ENCODE measurements at places on chromosomes 5 and 9.

DNA sequence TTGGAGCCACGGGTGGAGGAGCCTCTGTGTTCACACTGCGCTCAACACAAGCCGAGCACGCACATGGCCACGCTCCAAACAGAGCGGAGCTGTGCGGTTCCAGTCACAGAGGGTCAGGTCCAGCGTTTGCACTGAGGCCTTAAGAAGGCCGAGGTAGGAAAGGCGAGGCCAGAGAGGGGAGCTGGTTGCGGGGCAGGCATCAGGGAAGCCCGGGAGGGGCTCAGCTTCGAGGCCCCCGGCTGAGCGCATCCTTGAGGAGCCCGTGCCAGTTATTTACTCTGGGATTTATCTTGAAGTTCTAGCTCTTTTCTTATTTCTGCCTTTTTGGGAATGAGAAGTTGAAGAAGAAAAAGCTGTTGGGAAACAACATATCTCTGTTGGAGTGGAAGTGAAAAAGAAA, 140.8 kb downstream of the IRX1 start:
- no peak for DNase-seq

- no peak for DNase-seq
These were observed 1193.7 kb upstream of the CDH18 start for GRCh38 chr5:21181609-21182125.

- no peak for DNase-seq
These were observed 244.4 kb downstream of the FANCC start for GRCh38 chr9:95073042-95073607.

- DNase-seq = no peak
These were observed 40.2 kb downstream of the SLC1A3 start for GRCh38 chr5:36646507-36647023.

DNA sequence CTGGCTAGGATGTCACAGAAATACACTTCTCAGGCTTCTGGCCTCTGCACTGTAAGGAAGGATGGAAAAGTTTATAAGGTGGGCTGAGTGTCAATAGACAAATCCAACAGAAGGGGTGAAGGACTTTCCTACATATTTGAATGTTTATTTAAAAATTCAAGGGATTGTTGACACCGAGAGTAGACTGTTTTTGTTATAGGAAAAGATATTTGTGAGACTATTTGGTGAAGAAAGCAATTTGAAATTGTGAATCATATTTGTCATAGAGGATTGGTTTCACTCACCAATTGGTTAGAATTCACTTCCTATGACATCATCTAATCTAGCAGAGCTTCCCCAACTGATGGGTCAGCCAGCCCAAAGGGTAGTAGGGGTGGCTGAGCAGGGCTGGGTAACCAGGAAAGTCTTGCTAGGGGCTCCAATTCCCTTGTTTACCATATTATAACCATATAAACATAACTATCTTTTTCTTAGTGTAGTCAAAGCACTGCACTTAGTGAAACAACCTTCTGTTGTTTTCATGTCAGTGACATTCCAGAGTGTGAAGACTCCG, 14.9 kb upstream of the MEGF10 start:
- DNase-seq = no peak

DNA sequence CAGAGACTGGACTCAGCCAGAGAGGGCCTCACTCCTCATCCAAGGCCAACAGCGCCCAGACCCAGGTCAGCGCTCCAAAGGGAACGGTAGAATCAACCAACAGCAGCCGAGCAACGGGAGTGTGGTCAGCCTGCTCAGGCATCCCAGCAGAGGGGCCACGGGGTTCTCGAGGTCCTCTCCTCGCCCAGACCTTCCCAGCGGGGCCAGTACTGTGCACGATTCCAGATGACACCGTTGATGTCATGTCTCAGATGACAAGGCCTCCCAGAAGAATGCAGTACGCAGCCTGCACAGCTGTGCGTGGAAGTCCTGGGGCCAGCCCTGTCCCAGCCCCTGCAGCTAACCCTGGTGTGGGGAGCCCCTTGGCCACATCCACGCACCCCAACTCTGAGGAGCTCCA, 141.0 kb upstream of the PPP1R26 start:
- no peak for DNase-seq

GRCh38 chr9:75027187-75028107, 646 bp downstream of the CARNMT1 start:
- peak; percentile 37 for DNase-seq

GRCh38 chr5:54644226-54644625, 126.7 kb downstream of the SNX18 start:
- DNase-seq = no peak

- no peak for DNase-seq
These were observed 38.7 kb downstream of the JAKMIP2 start for GRCh38 chr5:147743678-147744374.

DNA sequence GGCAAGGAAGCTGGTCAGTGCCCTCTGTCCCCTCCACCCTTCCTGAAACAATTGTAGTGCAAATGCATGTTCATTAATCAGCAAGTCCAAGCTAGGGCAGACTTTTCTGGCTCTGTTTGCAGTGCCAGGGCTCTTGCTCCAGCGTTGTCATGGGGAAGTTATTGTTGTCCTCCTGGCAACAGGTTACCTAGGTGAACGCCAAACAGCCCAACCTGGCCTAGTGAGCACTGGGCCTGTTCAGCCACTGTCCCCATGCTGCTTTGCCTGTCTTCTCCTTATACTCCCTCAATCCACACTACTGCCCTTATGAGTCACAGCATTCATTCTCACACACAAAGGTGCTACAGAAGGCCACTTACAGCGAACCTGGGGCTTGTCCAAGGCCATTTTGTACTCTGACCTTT, 34.5 kb upstream of the GLIS3 start:
- DNase-seq = no peak

GRCh38 chr5:57509501-57510260, 27.1 kb upstream of the ACTBL2 start:
- no peak for DNase-seq

GRCh38 chr9:116951588-116952435, 264.7 kb downstream of the TRIM32 start:
- DNase-seq = no peak

DNA sequence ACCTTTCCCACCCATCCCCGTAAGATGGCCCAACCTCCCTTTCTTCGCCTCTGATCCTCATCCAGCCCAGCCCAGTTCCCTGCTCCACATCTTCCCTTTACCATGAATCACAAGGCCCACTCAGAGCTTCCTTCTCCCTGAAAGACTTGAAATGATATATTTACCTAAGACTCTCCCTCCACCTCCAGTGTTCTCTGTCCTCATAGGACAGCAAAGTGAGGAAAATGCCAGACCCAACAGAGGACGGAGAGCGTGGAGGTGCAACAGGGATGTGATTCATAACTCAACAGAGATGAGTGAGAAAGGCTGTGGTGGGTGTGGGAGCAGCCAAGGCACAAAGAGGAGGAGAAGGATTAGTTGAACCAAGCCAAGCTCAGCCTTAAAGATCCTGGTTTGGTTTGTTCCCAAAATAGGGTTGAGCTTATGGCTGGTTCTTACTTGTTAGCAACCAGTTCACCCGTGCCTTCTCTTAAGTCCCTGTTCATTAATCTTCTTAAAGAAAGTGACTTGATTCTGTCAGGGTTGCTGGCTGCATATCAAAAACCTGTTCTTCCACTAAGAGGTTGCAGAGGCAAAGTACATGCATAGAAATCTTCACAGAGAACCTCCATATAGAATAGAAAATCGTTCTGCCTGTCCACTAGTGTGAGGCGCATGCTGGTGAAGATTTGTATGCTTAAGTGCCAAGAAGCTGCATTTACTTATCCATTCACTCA, 183.2 kb downstream of the ACTL7B start:
- DNase-seq = no peak

GRCh38 chr5:1748845-1749244, 50.8 kb downstream of the MRPL36 start:
- no peak for DNase-seq

GRCh38 chr5:141484310-141484640, 555 bp upstream of the PCDHGC4 start:
- no peak for DNase-seq

GRCh38 chr9:94741866-94742265, 15.4 kb downstream of the AOPEP start:
- DNase-seq = no peak

DNA sequence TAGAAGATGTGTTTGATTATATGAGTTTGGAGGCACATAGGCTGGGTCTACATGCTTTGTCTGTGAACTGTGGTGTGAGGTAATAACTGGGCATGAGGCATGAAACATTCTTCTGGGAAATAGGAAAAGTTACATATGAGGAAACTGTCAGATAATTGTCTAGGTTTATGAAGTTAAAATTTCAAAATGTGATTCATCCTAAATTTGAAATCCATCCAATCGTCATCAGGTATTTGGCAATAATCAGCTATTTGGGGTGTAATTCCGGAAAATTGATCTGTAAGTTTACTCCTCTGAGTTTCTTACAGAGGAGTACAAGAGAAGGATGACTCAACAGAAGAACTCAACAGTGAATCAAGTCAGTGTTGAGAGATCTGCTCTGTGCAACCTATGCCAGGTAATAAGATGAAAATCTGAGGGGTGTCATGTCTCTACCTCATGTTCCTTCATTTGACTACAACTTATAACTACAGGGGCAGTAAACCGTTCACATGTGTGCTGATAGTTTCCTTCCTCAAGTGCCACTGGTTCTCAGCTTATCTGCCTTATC, 1171.6 kb upstream of the CDH18 start:
- DNase-seq = no peak

DNA sequence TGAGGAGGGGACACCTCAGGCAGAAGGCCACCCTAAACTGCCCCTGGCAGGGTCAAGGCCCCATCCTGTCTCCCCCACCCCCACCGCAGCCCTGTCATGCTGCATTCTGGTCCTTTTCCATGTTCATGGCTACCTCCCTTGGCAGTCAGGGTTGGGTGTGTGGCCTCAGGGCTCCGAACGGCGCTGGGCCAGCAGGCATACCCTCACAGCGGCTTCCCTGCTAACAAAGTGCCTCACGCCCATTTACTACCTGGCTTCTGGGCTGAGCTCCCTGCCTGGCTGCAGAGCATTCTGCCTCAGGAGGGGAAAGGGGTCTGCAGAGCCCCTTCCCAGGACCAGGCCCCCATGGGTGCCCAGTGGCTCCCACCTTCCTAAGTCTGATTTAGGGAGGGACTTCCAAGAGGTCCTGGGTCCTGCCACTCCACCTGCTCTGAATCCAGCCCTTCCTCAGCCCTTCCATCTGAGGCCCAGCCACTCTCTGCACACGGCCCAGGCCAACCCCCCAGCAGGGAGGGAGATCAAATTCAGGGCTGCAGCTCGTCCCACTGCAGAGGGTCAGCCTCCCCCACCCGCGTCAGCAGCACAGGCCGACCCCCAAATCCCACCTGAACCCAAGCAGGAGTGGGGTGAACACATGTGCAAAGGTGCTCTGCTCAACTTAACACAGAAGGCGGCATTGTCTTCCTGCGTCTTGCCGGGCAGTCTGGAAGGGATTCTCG, 115.9 kb upstream of the PHYKPL start:
- DNase-seq = no peak

DNA sequence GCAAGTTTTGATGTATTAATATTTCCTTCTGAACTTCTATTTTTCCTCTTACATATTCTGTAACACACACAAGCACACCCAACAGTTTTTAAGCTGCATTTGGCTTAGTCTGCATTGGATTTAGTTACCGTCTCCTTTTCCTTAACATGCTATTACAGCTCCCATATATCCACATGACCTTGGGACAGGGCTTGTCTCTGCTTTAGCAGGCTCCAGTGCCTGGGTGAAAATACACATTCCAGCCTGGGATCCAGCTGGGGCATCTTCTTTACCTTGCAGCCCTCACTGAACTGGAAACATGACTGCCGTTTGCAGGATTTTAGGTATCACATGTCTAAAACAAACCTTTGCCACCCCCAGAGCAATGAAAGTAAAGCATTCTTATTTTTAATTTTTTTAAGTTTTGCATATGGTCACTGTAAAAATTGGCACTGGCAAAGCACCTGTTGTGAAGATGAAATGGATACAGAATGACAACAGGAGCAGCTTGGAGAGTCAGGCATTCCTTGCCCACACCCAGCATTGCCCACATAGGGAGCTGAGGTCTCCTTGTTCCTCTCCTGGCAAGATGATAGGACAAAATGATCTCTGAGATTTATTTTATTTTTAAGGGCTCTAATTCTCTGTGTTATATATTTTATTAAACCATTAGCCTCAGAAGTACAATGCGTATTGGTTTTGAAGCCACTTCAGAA, 4.0 kb downstream of the GADD45G start:
- DNase-seq = no peak

DNA sequence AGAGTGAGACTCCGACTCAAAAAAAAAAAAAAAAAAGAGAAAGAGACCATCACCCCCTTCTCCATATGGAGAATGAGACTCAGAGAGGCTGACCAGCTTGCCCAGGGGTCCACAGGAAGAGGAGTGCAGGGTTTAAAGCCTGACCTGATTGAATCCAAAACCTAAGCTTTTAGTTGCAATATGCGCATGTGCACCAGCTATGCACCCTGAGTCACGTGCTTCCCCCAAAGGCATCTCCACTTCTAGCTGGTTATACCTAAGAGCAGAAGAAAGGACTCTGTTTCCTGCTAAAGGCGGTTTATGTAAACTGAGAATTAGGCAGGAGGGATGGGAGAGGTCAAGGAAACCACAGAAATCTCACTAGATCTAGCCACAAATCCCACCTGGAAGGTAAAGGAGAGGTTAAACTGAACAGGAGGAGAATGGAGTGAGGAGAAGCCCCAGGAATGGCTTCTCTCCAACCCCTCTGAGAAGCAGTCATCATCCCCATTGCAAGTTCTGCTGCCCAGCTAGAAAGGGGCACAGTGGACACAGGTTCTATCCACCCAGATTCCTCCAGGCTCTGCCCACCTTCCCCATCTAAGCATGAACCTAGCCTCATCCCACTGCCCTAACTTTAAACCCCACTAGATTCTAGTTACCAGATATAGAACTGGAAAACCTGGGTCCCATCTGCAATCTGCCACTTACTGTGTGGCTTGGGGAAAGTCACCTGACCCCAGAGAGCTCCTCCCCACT, 171.3 kb downstream of the ACTL7B start:
- no peak for DNase-seq

- no peak for DNase-seq
These were observed 3.2 kb upstream of the PRR7 start for GRCh38 chr5:177443144-177443983.
